ENCODE measurements at places on chromosomes 5 and 9. TPM values are rescaled to one million over a fixed set of nuclear protein-coding genes. Genes with fewer than 3 reads are reported as not detected.

The CBY3 gene
- total RNA-seq: 5.0 TPM

The TIMD4 gene
- 7.5 TPM for total RNA-seq

GRCh38 chr5:173320259-173320658 is 8.0 kb downstream of the STC2 start:
- no peak for DNase-seq

DNA sequence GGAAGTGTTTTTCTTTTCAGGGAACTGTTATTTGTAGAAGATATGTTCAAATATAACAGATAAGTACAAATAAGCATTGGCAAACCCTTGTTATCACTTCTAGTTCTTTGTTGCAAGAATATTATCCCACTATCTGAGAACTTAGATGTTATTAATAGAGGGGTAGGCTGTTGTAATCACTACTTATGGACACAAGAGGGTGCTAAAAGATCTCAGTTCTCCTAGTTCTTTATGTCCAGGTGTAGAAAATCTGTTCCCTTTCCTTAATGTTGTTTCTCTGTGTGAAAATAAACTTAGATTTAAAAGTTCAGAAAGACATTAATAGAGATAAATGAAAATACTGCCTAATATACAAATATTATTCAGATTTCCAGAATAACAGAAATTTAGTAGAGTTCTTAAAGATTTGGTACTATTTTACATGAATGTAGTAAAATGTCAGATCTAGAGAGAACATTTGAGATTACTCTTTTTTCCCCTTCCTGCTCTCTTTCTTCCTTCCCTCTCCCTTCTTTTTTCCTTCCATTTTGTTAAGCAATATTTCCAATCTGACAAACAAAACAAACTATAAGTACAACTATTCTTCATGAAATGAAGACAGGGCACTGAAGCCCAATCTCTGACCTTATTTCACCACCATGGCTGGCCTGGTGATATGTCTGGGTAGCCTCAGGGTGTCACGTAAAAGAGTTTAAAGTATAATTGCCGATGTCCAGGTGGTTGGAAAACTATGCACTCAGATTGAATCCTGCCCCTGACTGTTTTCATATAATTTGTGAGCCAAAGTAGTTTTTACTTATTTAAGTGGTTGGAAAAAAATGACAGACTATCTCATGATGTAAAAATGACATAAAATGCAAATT is 43.6 kb upstream of the C5orf46 start:
- no peak for DNase-seq

The MZB1 gene
- total RNA-seq: 4.3 TPM

The STK32A gene
- total RNA-seq: 0.64 TPM

- DNase-seq: no peak
Observed at GRCh38 chr5:174444479-174445188, 279.7 kb upstream of the MSX2 start.

DNA sequence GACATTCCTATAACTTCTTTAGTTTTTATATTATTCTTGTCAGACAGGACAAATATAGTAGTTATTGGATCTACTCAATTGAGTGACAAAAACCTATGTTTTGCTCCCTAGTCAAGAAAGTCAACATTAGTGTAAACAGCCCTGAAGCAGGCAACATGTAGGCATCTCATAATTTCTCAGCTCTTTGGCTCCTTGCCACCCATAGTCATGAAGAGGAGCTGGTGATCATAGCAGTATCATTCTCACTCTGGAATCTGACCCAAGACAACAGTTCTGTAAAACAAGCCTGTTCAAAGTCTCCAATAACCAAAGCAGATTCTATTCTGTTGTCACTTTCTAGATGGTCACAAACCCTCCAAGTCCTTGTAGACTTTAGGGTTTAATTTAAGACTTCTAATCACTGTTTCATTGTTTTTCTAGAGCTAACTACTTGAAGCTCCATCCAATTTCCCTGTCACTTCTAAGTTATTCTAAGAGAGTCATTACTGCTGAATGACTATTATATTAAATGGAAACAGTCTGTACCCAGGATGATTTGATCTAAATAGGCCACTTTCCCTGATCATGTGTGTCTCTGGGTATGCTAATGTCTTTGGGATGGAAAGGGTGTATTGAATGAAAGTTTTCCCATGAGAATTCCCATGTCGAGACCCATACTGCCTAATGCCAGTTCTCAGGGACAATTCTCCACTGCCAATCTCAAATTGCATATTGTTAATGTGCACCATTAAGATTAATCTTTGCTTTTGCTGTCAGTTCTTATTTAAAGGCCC is 533.3 kb downstream of the ACTL7B start:
- no peak for DNase-seq

The SPATA31A7 gene
- not detected for total RNA-seq

GRCh38 chr5:147751156-147751830 is 31.2 kb downstream of the JAKMIP2 start:
- DNase-seq: no peak

The PCDHA2 gene
- not detected for total RNA-seq

The ACTBL2 gene
- not detected for total RNA-seq

- no peak for DNase-seq
Observed at GRCh38 chr5:177361418-177362291, 3.9 kb downstream of the RGS14 start.

DNA sequence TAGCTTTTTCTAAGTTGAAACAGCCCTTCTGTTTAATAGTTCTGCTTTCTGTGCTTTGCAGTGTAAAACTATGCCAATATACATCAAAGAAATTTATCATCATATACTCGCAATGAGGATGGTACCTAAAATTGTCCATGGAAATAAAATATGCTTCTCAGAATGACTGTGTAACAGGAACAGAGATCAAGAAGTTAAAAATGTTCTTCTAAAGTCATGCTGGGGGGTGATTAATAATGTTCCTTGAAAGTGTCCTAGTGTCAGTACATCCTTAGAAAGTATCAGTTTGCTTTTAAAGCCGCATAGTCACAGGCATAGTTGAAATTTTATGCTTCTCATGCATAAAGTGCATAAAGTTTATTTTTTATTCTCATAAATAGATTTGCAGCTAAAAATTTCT is 4.0 kb upstream of the LRRC70 start:
- DNase-seq: no peak

- no peak for DNase-seq
Observed at GRCh38 chr5:96147866-96148265, 186.2 kb upstream of the ELL2 start.

DNA sequence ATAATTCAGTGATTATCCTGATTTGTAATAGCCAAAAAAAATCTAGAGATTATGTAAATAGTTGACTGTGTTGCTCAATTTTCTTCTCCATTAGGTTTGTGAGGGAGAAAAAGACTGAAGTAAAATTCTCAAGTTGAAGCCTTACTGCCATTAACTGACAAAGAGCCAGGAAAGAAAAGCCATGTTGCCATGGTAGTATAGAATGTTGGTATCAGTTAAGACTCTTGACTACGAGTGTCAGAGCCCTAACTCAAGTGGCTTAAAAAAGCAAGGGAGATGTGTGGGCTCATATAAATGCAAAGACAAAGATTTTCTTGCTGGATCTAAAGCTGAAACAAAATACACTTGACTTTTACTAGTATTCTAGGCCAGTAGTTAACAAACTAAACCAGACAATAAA is 571.7 kb downstream of the KCTD16 start:
- no peak for DNase-seq

GRCh38 chr5:157175071-157175612 is 5.5 kb upstream of the ITK start:
- DNase-seq: no peak

The PCDHB11 gene
- 2.6 TPM for total RNA-seq

The CCNB1 gene
- 9.7 TPM for total RNA-seq

The LMX1B gene
- total RNA-seq: 2.1 TPM

The ELOVL7 gene
- total RNA-seq: 23.8 TPM

- no peak for DNase-seq
Observed at GRCh38 chr9:109967651-109968642, 187.9 kb downstream of the PALM2AKAP2 start.

The CHSY3 gene
- total RNA-seq: 2.0 TPM

GRCh38 chr5:41878643-41879478 is 8.6 kb upstream of the OXCT1 start:
- DNase-seq: no peak

- no peak for DNase-seq
Observed at GRCh38 chr9:29830821-29831220, 2257.5 kb upstream of the C9orf72 start.

The KIF20A gene
- 8.0 TPM for total RNA-seq

The IRX1 gene
- total RNA-seq: 0.87 TPM

The FOXD1 gene
- 2.8 TPM for total RNA-seq

GRCh38 chr5:132313961-132314432 is 19.8 kb downstream of the SLC22A4 start:
- DNase-seq: no peak

DNA sequence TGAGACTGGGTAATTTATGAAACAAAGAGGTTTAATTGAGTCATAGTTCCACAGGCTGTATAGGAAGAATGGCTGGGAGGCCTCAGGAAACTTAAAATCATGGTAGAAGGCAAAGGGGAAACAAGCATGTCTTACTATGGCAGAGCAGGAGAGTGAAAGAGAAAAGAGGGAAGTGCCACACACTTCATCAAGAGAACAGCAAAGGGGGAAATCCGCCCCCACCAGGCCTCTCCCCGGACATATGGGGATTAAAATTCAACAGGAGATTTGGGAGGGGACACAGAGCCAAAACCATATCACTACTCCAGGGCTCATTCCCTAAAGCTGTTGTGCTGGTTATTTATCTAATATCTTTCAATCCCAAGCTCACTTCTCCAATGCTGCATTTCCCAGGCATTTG is 50.2 kb upstream of the NR3C1 start:
- no peak for DNase-seq

GRCh38 chr5:2751592-2752021 is at the start of gene IRX2:
IRX2 (minus strand) TSS chr5:2751677; CDS start chr5:2751413, 264 bp downstream.
- peak; percentile 97 for DNase-seq

The RASEF gene
- total RNA-seq: 125 TPM

GRCh38 chr5:72510610-72511181 is 3.5 kb upstream of the ZNF366 start:
- no peak for DNase-seq

- DNase-seq: no peak
Observed at GRCh38 chr5:6376974-6377520, 1.3 kb downstream of the MED10 start.

GRCh38 chr5:76468635-76469425 is 65.7 kb downstream of the IQGAP2 start:
- DNase-seq: no peak

The NTRK2 gene
- total RNA-seq: 11.1 TPM

DNA sequence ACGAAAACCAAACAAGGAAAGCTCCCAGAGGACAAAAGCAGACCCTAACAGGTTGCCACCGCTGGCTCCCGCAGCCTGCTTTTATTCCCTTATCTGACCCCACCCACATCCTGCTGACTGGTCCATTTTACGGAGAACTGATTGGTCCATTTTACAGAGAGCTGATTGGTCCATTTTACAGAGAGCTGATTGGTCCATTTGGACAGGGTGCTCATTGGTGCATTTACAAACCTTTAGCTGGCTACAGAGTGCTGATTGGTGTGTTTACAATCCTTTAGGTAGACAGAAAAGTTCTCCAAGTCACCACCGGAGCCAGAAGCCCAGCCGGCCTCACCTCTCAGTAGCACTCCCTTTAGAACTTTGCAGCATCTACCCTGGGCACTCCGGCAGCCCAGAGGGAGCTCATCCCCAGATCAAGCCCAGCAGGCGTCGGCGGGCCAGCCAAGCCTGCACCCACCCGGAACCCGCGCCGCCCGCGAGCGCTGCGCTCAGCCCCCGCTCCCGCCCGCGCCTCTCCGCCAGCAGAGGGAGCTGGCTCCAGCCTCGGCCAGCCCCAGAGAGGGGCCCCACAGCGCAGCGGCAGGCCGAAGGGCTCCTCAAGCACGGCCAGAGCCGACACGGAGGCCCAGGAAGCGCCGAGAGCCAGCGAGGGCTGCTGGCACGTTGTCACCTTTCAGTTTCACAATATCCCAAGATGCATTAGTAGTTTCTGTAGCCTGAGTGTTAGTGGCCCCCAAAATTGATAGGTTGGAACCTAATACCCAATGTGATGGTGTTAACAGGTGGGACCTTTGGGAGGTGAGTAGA is 35.3 kb upstream of the CLPTM1L start:
- peak; percentile 15 for DNase-seq

- DNase-seq: no peak
Observed at GRCh38 chr5:126742425-126742824, 34.5 kb upstream of the LMNB1 start.

GRCh38 chr9:83188277-83188676 is 125.3 kb upstream of the RASEF start:
- no peak for DNase-seq

All from prostate gland (tissue), 2 donors.